AG09309 (cell line): ENCODE measurements at places on chromosomes 3 and 15.

DNA sequence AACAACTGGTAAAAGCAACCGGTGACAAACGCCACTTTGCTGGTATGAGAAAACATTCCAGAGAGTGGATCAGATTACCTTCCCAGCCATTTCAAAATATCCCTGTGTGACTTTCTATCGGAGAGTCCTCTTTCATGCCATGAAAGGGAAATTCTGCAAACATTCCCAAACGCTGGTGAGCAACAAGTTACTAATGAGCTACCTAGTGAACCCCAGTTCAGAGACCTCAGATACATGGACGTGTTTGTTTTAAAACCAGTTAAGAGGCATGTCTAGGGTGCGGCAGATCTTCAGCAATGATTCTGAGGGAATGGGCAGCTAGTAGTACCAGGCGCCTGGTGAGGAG, 418.2 kb upstream of the NR2F2 start:
- no peak for DNase-seq

- DNase-seq = no peak
Observed at GRCh38 chr3:18443665-18444594, 18.8 kb upstream of the SATB1 start.

GRCh38 chr3:88434001-88434400, 284.2 kb downstream of the C3orf38 start:
- DNase-seq = no peak

- no peak for DNase-seq
Observed at GRCh38 chr3:32243519-32243918, 5.0 kb downstream of the CMTM8 start.

GRCh38 chr3:129756871-129757270, 136.6 kb downstream of the TMCC1 start:
- DNase-seq = peak; percentile 52

GRCh38 chr3:217948-218347, 21.4 kb downstream of the CHL1 start:
- no peak for DNase-seq

- no peak for DNase-seq
Observed at GRCh38 chr3:14162178-14162577, 16.2 kb downstream of the XPC start.

DNA sequence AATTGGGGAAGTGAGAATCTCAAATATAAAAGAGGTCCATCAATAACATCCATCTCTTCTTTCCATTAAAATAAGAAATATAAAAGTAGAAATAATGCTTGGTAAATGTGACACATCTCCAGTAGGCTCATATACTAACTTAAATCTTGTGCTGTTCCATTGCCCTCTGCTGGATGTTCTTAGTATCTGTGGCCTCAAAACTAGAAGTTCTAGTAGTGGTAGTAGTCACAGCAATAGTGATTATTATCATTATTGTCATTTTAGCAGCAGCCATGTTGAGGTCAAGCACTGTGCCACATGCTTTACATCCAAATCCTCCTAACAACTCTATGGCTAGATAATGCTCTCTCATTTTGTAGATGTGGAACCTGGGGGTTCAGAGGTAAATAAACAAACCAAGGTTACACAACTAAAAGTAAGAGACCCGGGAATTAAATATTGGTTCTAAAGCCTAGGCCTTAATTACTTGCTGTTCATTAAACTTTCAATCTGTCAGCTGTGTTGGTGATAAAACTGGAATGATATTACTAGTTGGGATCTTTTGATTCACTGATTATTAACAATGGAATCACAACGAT, 20.2 kb upstream of the BTLA start:
- DNase-seq = peak; percentile 27

- DNase-seq = no peak
Observed at GRCh38 chr3:194396539-194396858, 2.6 kb downstream of the GP5 start.

GRCh38 chr15:85462029-85462428, 81.6 kb downstream of the AKAP13 start:
- no peak for DNase-seq

GRCh38 chr3:160564949-160565441, 376 bp downstream of the KPNA4 start:
- no peak for DNase-seq

DNA sequence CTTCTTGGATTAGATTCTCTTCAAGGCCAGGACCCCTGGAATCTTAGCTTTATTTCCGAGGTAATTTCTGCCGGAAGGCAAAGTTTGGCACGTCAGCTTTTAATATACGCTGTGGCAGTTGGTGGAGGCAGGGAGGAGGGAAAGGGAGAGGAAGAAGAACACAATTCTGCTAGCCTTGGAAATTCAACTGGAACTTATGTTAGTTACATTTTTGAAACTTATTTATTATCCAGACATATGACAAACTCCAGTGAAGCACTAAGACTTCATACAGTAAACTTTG, 100.1 kb upstream of the TSC22D2 start:
- no peak for DNase-seq

GRCh38 chr3:176839901-176840300, 357.4 kb downstream of the TBL1XR1 start:
- no peak for DNase-seq

- peak; percentile 80 for DNase-seq
Observed at GRCh38 chr3:102979682-102980354, 545.0 kb downstream of the ZPLD1 start.
